ENCODE measurements at places on chromosomes 2 and 18. TPM values are rescaled to one million over a fixed set of nuclear protein-coding genes. Genes with fewer than 3 reads are reported as not detected.

Gene DSC3
- 2.1 TPM for total RNA-seq

Gene MSTN
- total RNA-seq: not detected

- DNase-seq: no peak
These were observed 329.7 kb downstream of the FSIP2 start for GRCh38 chr2:186068139-186068801.

Gene RNF125
- 29.2 TPM for total RNA-seq

GRCh38 chr2:38174646-38175423 lies 98.9 kb upstream of the CYP1B1 start:
- DNase-seq: no peak

DNA sequence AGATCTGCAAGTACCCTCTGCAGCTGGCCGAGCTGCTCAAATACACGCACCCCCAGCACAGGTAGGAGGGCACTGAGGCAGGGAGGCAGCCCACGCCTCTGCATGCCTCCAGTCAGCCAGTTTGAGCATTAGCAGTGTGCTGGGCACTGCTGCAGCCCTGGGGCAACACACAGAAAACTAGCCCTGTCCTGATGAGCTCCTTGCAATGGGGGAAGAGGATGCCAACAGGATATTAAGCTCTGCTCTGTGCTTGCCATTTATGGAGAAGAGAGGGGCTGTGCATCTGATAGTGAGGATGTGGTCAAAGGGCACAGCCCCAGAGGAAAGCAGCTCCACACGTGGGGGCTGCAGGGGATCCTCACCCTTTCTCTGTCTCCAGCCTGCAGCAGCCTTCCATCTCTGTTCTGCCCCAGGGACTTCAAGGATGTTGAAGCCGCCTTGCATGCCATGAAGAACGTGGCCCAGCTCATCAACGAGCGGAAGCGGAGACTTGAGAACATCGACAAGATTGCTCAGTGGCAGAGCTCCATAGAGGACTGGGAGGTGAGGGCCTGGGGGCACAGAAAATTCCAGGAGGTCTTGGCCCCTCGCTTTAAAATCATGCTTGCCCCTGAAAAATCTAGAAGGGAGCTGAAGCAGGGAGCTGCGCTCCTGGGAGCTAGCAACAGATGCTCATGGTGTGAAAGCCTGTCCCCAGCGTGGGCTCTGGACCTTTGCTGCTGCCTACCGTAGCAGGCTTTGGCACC lies 51.7 kb downstream of the FAM168B start:
- no peak for DNase-seq

DNA sequence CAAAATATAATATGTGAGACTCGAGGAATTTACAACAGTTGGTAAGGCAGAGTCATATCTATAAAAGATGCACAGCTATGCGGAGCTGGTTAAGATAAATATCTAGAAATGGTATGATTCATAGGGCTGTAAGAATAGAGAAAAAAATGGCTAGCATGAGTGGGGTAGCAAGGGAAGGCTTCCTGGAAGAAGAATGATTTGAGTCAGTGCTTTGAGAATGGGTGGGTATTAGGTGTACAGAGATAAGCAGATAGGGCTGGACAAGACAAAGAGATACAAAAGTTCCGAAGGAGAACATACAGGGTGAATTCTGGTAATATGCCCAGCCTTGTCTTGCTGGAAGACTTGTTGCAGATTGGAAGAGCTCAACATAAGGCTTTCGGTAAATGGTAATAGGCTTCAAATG lies 291.5 kb upstream of the CCDC68 start:
- DNase-seq: no peak

Gene MOCOS
- total RNA-seq: 7.2 TPM

Gene GREB1
- 36.5 TPM for total RNA-seq

Gene SERPINB3
- not detected for total RNA-seq

DNA sequence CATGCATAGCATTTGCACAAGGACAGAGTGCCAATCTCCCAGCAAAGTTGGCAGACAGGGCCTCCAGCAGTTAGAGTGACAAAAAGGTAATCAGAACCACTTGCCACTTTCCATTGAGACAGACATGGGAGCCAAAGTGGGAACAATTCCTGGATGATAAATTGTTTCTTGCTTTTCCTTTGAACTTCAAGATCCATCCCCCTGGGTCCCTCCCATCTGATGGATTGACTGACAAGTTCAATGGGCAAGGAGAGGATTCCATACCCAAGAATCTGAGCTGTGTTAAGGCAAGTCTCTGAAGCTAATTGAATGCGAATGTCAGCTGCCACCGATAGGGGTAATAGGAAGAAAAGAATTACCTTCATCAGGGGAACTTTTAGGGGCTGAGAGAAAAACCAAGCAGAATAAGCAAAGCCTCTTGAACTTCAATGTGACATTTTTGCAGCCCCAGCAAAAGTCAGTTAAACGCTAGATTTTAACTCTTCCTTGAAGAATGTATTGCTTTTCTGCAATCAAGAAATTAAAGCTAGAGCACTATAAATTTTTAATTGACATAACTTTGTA lies 96.5 kb downstream of the LYPD1 start:
- no peak for DNase-seq

Gene IL36G
- total RNA-seq: 0.70 TPM

Gene GTF3C2
- 118 TPM for total RNA-seq

- DNase-seq: no peak
These were observed 38.4 kb upstream of the HDAC4 start for GRCh38 chr2:239438995-239439753.

DNA sequence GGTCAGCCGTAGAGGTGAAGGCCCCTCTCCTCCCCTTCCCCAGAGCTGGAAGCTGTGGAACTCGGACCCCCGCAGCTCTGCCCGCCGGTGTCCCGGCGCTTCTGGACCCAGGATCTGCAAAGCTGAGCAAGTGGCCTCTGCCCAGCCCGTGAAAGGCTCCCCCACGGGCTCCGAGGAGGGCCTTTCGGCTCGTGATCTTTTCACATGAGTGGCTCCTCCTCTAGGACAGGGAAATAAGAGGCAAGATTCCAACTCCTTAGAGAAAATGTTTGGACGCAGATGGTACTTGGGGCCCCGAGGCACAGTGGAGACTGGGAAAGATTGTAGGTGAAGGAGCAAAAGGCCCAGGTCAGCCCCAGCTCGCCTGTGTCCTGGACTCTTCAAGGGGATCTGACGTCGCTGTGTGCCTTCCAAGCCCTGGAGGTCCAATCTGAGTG lies 48.2 kb upstream of the SP3 start:
- peak; percentile 43 for DNase-seq

Gene PLEKHH2
- 6.7 TPM for total RNA-seq

DNA sequence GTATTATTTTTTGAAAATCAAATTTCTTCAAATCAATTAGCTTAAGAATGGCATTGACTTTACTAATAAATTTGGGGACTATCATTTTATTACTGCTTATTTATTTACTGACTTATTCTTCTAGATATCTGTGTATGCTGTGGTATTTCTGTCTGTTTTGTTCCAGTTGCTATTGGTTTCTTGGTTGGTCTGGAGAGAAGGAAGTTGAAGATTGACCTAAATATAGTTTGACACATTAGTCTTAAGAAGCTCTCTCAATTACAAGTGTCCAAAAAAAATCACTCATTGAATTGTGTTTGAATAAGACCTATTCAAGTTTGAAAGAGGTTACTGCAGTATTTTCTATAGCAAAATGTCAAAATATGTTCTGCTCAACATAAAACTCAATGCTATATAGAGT lies 153.3 kb upstream of the KYNU start:
- no peak for DNase-seq

Gene LTBP1
- 34.1 TPM for total RNA-seq

- DNase-seq: no peak
These were observed 199.1 kb upstream of the CCDC150 start for GRCh38 chr2:196440413-196440812.

- DNase-seq: peak; percentile 91
These were observed 1.2 kb downstream of the ALK start for GRCh38 chr2:29920130-29920577.

DNA sequence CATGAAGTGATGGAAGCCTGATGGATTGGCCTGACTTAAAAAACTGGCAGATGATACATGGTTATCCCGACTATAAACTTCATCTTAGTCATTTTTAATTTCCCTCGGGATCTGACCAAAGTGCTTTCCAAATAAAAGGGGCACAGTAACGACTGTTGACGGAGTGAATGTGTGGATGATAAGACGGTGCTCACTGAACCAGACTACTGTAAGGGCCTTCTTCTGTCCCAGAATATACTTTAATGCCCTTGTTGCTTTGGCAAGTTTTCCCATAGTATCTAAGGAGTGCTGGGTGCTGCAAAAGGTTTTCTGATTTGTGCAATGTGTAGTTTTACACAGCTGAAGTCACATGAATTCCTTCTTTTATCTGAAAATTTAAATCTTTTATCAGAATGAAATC lies 373.5 kb downstream of the DSEL start:
- no peak for DNase-seq

GRCh38 chr2:240468303-240469238 lies 33.1 kb downstream of the GPC1 start:
- no peak for DNase-seq

DNA sequence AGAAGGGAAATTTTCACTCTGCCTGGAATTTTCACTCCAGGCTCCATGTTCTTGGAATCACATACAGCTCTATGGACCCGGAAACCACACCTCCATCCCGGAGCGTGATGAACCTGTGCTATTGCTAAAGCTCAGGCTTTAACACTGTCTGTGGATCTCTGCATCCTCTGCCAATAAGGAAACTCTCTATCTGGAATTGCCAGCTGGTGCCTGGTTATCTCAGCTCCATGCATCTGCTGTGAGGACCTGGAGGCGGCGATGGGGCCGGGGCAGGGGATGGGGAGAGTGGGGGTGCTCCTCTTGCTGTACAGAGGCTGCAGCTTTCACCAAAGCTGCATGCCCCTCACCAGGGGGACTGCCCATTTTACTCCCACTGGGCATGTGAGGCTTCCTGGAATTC lies 754.0 kb upstream of the SOX11 start:
- no peak for DNase-seq

GRCh38 chr2:112880091-112880531 lies 30.9 kb upstream of the IL37 start:
- DNase-seq: no peak

Gene MCM6
- total RNA-seq: 139 TPM

DNA sequence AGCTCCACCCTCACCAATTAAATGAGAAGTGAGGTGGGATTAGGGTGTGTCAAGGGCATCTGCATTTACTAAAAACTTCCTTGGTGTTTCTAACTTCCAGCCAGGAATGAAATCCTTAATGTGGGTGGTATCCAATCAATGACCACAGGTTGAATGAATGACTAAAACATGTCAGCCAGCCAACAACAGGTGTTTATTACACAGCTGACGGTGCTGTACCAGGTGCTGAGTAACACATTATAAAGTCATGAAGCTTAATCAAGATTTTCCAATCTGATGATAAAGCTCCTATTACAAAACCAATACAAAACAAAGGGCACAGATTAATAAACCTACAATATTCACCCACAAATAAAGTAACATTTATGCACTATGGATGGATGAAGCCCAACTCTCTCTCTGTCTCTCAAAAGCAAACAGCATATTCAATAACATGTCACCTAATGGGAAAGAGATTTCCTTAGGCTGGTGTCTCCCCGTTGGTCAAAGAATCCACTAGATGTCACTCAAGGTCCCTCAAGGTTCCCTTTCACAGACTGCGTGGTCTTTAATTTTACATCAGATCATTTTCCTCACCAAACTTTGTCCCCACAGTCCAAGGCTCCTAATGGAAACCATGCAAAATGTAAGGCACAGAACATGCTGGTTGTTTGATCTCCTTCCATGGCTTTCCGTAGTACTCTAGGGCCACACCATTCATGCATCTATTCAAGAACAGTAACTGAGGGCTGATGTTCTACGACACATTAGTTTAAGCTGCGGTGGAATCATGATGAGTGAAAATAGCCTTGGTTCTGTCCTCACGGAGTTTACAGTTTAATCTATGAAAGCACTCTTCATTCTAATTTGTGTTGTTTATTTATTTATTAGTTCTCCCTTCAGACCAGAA lies 6.4 kb upstream of the PTPN4 start:
- DNase-seq: peak; percentile 68

DNA sequence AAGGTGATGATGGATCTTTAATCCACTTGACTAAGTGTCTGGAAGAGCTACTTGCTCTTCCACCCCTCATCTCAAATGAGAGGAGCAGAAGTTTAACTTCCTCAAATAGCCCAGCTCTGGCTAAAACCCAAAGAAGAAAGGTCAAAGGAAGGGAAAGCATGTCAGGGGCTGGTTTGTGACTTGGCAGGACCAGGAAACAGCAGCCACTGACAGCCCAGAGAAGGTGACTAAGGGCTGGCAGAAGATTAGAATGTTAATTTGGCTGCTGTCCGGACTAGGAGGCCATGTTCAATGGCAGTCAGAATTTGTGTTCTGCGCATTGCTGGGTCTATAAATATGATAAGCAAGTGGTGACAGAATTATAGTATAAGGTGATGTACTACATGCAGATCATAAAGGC lies 386.2 kb downstream of the SETBP1 start:
- DNase-seq: no peak

- no peak for DNase-seq
These were observed 5.3 kb upstream of the PLCL1 start for GRCh38 chr2:197799068-197799467.

GRCh38 chr2:52386433-52387030 lies 1354.6 kb upstream of the NRXN1 start:
- no peak for DNase-seq

GRCh38 chr2:207499114-207499513 lies 30.6 kb upstream of the CREB1 start:
- DNase-seq: no peak

Gene SAG
- total RNA-seq: not detected

DNA sequence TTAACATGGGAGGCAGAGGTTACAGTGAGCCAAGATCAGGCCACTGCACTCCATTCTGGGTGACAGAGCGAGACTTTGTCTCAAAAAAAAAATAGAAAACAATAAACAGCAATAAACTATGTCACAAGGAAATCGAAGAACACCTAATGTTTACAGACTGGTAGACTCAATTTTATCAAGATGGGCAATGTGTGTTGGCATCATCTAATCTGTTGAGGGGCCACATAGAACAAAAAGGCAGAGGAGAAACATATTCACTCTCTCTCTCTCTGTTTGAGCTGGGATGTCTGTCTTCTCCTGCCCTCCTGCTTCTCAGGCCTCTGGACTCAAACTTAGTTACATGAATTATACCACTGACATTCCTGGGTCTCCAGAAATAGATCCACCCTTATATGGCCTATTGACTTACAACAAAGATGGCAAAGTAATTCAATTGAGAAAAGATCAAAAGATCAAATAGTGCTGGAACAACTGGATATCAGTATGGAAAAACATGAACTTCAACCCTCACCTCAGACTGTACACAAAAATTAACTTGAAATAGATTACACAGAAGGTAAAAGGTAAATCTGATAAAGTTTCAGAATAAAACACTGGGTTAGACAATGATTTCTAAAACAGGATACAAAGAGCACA lies 703.8 kb upstream of the CRIM1 start:
- no peak for DNase-seq
